ENCODE measurements at places on chromosomes 1 and 21.

- DNase-seq, result no peak
These were observed 397.4 kb downstream of the MATN1 start for GRCh38 chr1:30325999-30326398.

DNA sequence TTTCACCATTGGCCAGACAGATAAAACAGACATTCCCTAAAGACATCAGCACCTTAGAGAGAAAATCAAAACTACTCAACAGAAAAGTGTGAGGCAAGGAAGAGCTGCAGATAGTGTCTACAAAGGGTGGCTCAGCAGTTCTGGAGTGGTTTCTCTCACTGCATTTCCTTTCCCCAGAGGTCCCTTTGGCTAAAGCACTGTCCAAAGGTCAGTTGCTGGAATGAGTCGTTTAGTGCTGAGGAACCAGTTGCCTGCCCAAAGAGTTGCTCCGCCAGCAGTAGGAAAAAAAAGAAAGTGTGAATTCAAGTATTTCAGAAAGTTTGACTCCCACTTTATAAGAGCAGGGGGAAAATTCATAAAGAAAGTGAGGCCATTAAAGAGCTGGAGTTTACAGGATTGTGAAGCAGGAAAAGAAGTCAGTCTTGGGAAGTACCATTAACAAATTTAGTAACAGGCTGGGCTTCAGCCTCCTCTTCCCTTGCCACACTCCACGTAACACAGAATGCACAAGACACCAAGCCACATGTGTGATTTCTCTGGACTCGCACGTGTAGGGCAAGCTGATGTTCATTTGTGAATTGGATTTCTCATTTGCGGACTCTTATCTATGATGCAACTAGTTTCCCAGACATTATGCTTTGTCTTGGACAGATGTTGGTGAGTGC is 122.2 kb downstream of the RUNX1 start:
- no peak for DNase-seq

DNA sequence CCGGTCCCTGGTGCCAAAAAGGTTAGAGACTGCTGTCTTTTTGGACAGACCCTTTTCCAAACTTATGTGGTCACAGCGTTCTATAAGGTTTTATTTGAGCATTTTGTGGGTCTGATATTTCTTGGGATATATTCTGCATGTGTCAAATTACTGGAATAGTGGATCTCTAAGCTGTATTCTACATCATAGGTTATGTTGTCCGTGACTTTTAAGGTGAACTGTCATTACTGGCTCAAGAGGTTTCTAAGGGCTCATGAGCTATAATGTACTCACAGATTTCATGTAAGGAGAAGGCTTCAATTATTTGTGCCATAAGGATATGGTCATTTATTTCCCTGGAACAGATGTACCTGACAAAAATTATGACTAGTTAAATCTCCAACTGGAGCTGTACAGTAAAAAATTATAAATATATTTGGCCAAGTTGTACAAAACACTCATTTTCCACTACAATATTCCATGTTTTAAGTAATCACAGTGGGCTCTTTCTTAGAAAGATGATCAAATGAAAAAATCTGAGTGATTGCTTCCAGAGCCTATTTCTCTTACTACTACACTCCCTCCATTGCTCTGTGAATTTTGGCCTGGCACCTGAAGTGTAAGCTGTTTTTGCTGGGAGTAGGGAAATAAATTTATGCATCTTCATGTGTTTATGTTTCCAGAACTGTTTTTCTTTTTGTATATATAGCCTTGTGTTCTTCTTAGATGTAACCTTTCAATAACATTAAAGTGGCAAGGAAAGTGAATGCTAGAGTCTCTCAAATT is 538.1 kb upstream of the ZRANB2 start:
- no peak for DNase-seq

DNA sequence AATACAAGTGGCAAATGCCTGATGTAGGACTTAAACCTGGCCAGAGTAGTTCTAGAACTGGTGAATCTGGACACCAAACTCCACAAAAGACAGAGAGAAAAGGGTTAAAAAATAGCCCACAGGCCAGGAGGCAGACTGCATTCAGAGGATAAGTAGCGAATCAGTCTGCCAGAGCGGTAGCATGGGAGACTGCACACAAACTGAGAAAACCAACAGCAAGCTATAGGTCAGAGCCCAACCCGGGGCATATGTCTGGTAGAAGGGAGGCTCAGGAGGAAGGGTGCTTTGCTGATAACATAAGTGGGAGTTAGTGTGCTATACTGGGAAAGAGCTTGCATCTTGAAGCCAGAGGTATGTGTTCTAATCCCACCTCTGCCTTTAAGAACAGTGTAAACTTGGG is 4.0 kb downstream of the LRRC53 start:
- DNase-seq, result no peak
